ENCODE measurements at places on chromosomes 1 and 21.
A peak's percentile ranks its signal among the peaks of the same experiment; 100 is the strongest.

DNA sequence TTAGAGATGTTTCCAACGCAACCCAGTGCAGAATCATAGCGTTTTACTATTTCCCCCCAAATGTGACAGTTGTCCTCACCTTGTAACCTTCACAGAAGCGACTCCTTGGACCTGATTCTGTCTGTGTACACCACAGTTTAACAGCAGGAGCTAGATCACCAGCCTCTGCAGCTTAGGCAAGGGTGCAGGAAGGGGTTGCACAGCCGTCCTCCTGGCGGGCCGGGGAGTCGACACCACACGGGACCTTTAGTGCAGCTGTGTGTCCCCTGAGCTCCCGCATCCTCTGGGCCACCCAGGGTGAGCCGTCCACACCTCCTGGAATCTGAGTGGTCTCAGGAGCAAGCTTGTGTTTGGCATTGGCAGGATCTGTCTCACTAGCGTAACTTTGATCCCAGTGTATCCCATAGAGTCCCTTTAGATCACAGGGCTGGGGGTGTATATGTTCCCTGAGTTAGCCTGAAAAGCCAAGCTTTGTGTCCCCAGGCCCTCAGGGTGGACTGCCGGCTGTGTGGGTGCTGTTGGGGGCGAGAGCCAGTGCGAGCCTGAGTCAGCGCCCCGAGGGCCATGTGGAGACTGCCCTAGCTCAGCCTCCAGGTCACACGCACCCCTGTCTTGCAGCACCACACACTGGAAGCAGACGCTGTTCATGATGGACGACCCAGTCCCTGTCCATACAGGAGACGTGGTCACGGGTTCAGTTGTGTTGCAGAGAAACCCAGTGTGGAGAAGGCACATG, 27.5 kb downstream of the PRMT2 start:
- DNase-seq = no peak

DNA sequence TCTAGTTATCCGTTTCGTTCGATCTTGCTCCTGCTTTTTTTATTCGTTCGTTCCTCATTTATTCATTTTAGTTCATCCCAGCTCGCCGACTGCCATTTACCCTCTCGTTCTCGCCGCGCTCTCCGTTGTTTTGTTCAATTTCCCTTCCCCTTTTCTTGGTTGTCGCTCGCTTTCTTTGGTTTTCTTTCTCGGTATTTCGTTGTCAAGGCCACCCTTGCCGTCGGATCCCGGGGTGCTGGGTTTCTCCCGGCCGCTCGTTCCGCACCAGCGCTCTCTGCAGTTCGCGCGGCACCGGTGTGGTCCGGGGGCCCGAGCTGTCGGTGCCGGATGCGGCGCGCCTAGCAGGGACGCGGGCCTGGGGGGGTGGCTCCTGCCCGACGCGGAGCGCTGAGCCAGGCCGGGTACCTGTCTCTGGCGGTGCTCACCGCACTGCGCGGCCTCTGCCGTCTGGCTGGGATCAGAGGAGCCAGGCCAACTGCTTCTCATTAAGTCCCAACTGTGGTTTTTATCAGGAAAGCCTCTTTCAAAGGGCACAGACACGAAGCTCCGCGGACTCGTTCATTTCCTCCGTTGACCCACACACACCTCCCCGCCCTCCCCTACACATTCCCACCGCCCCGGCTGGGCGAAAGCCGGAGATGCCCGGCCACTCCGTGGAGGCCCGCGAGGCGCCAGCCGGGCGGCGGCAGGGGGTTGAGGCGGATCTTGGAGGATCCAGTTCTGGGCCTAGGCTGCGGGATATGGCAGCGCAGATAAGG, 1.6 kb downstream of the ALX3 start:
- no peak for DNase-seq

GRCh38 chr1:23625459-23625858, 66.1 kb upstream of the RPL11 start:
- DNase-seq = no peak

GRCh38 chr1:216422821-216423520, at the start of gene USH2A:
Gene USH2A, minus strand, starts transcription at chr1:216423448. Its CDS starts 1,112 bp downstream, at chr1:216422336.
- no peak for DNase-seq

DNA sequence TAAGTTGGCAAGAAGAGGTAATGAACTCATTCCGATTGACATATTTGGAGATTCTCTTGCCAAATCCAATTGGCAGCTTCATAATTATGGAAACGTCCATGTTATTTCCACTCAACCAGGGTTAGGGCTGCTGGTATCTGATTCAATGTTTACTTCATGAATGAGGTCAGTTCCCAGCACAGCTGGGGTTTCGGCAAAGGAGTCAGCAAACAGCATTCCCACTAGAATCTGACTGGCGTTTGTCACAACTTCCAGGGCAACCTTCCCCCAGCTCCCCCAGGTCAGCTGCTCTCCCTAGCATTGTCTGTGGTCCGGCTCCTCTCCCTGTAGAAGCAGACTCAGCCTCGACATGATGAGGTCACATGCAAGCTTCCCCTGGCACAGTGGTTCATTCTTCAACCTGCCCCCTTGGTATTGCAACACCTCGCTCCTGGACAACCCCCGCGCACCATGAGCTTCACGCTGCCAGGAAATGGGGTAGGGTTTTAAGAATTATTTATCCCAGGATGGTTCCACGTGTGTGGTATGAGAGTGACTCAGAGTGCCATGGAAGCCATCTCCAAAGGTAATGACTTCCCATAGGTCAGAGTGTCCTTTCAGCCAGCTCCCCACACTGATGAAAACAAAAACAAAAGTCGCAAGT, 100.7 kb upstream of the SLC25A33 start:
- no peak for DNase-seq

DNA sequence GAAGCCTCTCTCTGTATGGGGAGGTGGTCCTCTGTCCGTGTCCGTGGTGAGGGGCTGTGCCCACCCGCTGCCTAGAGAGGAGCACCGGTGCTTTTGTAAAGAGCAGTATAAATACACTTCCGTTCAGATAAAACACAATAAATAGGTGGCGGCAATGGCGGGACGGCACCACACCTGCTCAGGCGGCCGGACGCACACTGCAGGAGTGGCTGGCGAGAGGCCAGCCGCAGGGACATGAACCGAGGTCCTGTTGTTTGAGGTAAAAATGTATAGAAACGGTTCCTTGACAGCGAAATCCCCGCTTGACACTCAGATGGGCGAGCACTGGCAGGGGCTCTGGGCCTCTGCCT, 40.8 kb downstream of the KRTAP10-1 start:
- no peak for DNase-seq

- no peak for DNase-seq
These were observed 38.4 kb downstream of the UTP25 start for GRCh38 chr1:209866201-209866600.

- DNase-seq = no peak
These were observed 18.9 kb downstream of the SFPQ start for GRCh38 chr1:35173909-35174540.

DNA sequence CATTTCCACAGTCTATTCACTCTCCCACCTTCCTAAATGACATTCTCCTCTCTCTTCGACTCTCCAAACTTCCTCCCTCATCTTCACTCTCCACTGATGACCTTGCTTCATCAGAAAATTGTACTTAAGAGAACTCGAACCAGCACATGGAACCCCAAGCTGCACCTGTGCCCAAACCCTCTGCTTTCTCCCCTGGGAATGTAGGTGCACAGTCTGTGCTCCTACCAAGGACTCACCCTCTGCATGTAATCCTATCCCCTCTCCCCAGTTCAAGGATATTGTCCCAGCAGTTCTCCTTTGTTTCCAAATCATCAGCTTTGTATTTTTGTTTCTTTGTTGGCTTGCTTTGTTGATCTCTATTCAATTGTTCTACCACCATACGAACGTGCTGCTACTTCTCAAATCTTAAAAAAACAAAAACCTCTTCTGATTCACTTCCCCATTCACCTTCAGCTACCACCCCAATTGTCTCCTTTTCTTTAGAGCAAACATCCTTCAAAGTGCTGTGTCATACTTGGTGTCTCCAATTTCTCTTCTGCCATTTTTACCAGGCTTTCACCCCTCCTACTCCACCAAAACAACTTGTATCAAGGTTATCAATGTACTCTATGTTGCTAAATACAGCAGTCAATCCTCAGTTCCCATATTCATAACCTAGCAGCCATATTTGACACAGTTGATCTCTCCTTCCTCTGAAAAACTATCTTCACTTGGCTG, 26.8 kb downstream of the RAB3B start:
- DNase-seq = no peak

DNA sequence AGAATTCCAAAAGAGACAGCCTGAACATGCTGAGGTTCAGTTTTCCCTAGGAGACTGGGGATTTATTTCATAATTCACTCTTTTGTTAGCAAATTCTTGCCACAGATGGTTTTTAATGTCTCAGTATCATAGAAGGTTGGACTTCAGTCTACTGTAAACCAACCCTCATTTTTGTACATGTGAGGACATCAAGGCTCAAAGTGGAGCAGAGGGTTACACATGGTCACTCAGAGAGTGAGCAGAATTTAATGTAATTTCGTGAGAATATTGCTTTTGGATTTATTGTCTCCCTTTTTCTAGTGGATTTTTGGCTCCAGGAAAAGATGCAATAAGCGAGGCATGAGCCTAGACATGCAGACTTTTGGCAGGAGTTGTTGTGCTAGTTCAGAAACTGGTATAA, 210.8 kb upstream of the JUN start:
- DNase-seq = no peak

GRCh38 chr21:20250337-20250736, 747.9 kb upstream of the NCAM2 start:
- DNase-seq = no peak

GRCh38 chr1:158028969-158029368, 35.5 kb downstream of the KIRREL1 start:
- no peak for DNase-seq

- DNase-seq = peak; percentile 42
These were observed 125.8 kb downstream of the PCBP3 start for GRCh38 chr21:45769294-45769693.

GRCh38 chr1:1407636-1408318, 684 bp upstream of the MRPL20 start:
- DNase-seq = no peak

DNA sequence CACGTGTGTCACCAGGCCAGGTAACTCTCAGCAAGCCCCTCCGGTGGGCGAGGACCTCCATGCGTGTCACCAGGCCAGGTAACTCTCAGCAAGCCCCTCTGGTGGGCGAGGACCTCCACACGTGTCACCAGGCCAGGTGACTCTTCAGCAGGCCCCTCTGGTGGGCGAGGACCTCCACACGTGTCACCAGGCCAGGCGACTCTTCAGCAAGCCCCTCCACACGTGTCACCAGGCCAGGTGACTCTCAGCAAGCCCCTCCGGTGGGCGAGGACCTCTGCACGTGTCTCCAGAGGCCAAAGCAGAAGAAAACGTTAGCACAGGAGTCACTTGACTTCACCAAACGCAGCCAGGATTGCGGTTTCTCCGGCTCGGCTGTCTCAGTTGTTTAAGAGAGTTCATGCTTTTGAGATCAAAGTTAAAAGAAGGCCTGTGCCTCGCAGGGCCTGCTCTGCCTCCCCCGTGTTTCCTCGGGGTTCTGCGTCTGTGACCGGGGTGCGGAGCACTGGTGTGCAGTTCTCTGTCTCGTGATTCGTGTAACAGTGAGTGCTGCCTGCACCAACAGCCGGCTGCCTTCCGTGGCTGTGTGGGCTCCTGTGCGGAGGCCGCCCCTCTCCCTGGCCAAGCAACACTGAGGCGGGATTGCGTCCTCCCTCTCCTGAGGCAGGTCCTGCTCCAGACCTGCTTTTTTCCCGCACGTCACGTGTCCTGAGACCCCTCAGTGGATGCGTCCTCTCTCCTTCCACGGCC, 56.6 kb downstream of the PRKCZ start:
- DNase-seq = no peak

DNA sequence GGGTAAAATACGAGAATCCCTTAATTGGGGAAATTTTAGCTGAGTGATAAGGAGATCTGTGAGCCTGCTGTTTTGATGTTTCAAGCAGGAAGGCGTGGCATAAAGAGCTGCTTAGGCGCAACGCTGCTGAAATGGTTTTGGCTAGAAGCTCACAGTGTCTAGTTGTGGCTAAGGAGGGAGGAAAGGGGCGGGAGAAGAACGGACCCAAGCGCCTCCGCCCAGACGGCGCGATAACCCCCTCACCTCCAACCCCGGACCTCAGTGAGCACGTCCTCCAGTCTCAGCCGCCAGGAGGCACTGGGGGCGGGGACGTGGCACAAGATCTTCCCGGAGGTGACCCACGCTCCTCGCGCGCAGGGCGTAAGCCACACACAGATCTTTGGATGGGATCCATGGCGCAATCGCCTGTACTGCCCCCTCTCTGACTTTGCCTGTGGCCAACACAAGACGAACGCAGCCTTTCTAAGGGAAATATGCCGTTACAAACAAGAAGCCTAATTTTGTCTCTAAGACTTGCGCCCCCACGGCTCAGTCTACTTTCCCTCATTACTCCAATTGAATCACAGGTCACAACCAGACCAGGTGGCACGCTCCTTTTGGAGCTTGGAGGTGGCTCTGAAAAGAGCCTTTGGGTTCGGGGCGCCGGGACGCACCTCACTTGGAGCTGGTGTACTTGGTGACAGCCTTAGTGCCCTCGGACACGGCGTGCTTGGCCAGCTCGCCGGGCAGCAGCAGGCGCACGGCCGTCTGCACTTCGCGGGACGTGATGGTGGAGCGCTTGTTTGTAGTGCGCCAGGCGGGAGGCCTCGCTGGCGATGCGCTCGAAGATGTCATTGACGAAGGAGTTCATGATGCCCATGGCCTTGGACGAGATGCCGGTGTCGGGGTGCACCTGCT, 23.4 kb upstream of the RNF187 start:
- DNase-seq = no peak

DNA sequence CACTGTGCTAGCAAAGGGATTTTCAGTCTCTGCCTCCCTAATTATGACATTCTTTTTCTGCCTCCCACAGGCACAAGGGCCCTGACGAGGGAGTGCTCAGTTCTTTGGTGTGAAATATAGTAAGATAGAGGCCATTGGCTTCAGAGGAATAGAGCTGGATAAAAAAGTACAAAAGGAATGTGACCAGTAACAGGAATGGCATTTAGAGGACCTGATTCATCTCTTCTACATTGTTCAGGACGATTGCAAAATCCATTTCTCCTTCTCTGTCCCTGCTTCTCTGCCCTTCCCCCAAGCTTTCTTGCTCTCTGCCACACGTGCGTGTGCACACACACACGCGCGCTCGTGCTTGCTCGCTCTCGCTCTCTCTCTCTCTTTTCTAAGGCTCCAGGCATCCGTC, 668.2 kb downstream of the KIF26B start:
- no peak for DNase-seq

- no peak for DNase-seq
These were observed 2.9 kb upstream of the NFASC start for GRCh38 chr1:204867666-204868339.

GRCh38 chr1:45694823-45695222, 6.8 kb downstream of the TMEM69 start:
- no peak for DNase-seq
